ENCODE measurements at places on chromosomes 7 and 10.

DNA sequence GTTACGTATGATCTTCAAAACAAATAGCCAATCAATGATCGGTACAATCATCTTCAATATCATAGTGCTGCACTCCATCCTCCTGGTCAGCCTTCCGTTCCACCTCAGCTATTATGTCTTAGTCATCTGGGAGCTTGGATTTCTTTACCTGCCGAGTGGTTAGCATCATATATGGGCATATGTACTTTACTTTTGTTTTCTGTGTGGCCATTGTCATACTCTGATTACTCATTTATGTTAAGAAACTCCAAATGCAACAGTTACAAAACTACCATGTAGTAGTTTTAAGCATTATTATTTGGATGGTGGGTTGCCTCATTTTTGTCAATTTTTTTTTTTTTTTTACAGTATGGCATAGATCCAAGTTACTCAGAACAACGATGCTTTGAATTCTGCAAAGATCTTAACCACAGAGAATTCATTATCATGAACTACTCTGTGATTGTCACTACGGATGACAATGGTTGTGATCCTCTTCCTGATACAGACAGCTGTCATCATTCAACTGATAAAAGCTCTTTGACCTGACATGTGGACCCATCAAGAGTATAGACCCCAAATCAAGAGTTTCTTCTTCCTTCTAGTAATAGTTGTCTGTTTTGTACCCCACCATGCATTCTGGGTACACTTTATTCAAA lies 52.1 kb upstream of the NME8 start:
- no peak for DNase-seq

GRCh38 chr10:110803239-110803749 lies 68.4 kb upstream of the PDCD4 start:
- no peak for DNase-seq

- DNase-seq: no peak
Measured at GRCh38 chr7:55423891-55424290, 58.8 kb downstream of the LANCL2 start.

DNA sequence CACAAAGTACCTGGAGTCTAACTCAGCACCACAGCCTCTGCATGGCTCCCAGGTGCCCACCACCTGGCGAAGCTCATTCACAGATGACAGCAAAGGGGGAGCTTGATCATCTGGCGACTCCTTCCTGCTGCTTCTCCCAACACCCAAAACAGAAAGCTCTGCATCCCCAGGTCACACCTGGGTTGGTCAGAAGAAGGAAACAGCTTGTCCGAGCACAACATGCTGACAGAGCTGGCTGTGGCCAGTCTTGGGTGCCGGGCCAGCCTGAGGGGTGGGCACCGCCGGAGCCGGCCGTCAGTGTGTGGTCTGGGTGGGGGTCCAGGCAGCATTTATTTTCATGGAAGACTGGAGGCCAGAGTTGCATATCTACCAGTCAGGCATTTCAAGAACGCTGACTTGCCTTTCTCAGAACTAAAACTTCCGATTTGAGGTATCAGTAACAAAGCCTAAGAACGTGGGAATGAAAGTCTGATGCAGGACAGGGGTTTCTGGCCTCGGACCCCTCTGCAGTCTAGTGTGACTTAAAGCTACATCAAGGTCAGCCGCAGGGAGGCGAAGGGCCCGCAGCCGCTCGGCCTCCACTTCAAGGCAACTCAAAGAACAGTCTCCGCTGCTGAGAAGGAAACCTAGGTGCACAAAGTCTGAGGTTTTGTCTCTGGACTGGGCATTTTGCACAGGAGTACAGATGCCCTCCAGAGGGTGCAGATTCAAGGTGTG lies 109.6 kb downstream of the CYTH3 start:
- no peak for DNase-seq

GRCh38 chr10:31591569-31591968 lies 272.6 kb downstream of the ZEB1 start:
- no peak for DNase-seq

DNA sequence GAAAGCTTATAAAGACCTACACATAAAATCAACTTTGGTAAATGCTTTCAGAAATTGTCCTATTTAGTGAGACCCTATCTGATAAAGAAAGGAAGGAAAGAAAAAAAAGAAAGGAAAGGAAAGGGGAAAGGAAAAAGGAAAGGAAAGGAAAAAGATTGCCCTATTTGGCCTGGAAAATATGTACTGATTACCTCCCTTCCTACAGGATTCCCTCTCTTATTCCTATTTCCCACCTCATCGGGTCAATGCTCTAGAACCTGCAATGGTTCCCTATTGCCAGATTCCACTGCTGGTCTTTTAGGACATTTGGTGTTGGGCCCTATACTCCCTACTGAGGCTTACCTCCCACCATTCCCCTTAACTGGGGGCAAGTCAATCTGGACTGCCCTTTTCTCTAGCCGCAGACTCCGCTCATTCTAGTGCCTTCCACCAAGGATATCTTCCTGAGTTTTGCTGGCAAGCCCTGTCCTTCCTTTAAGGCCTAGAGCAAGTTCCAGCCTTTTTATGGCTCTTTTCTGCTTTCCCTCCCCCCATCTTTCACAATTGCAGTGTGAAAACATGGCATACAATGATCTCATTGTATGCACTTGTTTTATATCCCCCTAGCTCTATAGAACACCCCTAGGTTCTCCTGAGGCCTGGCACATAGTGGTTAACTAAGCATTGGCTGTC lies 4.4 kb downstream of the DDIT4 start:
- no peak for DNase-seq

DNA sequence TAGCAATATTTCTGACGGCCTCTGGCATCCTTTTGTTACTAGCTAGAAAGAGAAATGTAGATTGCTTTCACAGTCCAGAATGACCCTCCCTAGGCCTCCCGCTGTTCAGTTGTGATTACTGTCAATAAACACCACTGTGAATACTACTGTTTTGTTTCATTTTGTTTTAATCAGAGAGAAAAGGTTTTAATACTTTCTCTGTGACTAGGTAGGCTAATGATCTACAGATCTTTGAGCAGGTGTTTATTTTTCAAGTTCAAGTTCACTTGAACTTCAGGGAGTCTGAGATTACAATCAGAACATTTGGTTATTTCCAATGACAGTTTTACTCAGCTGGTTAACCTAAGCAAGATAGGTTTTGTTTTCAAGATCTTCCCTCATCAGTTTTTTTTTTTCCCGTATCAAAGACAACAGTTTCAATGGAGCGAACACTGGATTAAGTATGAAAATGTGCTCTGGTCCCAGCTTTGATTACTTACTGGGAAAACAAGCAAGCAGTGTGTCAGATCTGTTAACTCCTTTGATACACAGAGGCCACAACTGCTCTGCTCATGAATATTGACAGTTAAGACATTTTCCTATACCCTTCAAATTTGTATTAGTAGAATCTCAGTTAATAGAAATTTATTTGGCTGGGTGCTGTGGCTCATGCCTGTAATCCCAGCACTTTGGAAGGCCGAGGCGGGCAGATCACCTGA lies 34.8 kb downstream of the VKORC1L1 start:
- no peak for DNase-seq

DNA sequence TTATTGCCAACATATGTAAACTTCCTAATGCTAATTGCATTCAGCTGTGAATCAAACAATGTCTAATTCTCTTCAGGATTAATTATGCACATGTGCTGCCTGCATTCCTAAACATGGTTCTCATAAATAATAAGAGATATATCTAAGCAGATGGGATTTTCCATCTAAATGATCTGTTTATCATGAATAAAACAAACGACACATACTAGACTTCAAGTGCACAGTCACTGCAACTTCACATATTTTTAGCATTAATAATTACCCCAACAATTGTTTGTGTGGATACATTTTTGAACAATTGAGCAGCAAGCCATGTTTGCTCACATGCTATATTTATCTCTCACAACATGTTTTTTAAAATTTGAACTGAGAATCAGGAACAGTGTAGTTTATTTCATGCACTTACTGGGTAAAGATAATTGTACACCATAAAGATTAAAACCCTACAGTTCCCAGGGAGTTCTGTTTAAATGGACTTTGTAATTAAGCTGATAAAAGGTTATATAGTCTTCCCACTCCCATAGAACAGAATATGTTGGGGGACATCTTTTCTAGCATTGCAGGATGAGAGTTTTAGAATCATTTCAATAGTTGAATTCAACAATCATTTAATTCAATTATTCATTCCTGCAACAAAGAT lies 378.5 kb downstream of the MDFIC start:
- DNase-seq: no peak

DNA sequence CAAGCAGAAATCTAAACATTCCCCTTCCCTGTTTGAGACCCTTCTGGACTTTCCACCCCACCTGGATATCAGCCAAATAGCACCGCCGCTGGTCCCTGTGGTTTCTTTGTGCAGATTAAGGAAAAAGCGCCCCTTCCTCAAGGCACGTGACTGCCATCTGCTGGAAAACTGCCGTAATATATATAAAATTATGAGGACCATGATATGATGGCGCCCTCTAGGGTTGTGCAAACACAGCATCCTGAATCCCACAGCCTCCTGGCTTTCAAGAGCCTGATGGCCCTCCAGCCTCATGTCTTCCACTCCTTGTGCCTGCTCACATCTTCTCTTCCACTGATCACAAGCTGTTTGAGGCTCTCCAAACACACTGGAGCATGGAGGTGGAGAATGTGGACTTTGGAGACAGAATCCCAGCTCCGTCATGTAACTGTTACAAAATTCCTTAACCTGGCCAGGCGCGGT lies 121.3 kb downstream of the MYL10 start:
- no peak for DNase-seq

GRCh38 chr7:134946260-134946659 lies 40.0 kb upstream of the AGBL3 start:
- DNase-seq: no peak

DNA sequence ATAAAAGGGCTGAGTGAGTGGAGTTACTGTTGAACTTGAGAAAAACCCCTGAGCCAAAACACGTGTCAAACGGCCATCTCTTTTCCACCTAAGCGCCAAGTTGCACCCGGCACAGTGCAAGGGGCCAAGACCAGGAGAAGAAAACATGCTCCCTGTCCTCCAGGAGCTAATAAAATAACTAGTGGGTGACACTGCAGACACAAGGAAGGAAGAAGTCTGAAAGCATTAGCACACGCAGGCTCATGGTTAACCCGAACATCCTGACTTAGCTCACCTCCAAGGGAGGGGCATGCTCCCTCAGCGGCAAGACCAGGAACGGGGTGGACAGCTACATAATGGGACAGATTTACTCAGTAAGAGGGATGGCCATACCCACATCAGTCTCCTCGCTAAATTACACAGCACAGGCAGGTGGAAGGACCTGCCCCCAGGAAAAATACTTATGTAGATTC lies 65.0 kb downstream of the PIP4K2A start:
- no peak for DNase-seq
